ENCODE measurements at places on chromosomes 1 and 21.

DNA sequence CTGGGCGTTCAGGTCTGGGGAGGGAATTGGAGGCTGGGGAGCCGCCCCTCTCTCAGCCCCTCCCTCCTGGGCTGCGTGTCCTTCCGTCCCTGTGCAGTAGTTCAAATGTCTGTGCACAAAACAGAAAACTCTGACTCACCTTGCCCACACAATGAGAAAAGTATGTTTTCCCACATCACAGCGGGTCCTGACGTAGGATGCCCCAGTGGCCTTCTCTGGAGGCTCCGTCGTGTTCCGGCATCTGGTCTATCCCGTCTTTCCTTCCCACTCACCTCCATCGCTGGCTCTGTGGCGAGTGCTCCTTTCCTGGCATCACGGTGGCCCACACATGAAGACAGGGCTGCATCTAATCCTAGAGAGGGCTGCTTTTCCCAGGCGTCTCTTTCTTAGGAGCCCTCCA lies 224.0 kb downstream of the KAZN start:
- DNase-seq = no peak

- no peak for DNase-seq
Measured at GRCh38 chr1:218305472-218306064, 20.5 kb downstream of the RRP15 start.

DNA sequence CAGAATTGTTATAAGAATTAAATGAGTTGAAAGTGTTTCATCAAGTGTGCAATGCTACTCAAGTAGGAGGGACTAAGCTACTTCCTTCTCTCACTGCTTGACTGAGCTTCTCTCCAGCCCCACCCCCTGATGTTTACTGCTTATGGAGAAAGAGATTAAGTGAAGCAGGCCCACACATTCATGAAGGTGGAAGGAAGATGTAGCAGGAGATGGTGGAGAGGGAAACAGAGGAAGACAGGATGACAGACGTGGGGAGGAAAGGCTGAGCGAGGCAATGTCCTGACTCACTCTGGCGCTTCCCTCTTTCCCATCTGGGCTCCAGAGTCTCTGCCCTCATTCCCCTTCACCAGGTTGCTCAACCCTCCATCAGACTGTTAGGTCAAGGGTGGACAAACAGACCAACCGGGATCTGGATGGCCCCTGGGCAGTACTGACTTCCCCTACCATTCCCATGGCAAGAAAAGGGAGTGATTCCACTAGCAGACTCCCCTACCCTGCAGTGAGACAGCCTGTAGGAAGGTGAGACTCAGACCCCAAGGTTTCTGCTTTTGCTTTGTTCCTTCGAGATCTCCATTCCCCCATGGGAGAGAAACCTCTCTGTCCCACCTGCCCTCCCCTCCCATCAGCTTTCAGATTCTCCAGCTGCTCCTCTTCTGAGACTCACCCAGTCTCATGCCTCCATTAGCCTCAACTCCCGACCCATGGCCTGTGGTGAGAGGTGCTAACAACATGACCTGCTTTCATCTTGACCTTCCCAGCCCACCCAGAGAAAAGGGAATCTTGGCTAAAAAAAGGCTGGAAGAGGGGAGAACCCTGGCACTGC lies 3.1 kb upstream of the ARHGEF2 start:
- peak; percentile 76 for DNase-seq

- peak; percentile 55 for DNase-seq
Measured at GRCh38 chr1:179709841-179710329, 33.2 kb upstream of the FAM163A start.

DNA sequence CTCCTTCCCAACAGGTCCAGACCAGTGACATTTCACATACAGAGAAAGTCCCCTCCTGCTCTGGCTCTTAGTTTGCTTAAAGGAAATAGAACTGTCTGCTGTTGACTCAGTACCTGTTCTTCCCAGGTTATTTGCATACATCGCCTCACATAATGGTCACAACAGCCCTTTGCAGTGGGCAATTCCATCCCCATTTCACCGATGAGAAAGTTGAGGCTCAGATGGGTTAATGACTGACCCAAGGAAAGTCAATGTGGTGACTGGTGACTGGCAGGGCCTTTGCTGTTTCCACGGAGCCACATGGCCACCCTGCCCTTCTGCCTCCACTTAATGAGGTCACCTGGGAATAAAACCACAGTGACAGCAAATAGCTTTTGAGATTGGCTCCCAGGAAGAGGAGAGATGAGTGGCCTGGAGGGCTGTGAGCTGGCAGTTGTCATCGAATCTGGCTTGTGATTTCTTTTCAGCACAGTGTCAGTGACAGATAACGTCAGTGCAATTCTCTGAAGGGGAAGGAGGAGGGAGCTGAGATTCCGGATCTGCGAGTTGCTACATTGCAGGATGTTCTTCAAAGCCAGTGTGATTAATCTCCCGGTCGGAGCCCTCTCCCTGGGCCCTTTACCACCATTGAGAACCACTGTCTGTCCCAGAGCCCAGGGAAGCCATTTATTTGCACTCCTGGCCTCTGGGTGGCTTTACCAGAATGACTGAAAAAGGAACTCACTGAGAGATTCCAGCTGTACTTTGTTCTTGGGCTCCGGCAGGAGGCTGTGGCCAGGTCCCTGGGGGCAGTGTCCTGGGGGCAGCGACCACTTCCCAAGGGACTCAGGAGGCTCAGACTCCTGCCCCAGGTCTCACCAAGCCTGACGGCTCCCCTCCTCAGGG lies 117.2 kb downstream of the CNIH3 start:
- no peak for DNase-seq

DNA sequence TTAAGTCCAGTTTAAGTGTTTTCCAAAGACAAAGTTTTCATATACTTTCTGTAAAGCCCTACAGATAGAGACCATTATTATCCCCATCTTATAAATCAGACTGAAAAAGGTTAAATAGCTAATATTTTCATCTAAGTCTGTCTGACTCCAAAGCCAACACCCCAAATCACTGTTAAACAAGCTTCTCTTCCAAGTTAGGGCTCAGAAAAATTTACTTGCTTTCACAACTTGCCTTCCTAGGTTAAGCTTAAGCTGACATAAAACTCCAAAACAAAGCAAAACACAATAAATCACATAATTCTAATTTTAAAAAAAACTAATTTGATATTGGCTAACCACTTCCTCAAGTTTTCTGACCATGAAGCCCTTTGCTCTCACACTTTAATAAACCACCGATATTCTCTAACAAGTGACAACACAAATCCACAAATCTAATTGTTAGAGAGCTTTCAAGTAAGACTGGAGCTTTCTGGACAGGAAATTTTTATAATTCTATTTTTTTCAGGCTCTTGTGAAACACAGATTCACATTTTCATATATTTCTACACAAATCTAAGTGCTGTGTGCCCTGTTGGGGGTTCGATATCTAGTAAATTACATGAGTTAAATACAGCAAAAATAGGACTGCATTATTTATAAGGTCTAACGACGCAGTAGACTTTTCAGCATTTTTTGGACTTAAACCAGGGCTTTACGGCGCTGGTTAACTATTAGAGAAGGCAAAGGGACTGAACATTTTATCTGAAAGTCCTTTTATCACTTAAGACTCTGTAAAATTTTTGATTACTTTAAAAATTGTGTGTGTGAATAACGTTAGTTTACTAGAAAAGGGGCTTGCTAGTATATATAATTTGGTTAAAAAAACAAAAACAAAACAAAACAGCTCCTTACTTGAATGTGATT lies 2.1 kb downstream of the GNG12 start:
- no peak for DNase-seq

- DNase-seq = no peak
Measured at GRCh38 chr21:26115305-26115704, 55.3 kb downstream of the APP start.

DNA sequence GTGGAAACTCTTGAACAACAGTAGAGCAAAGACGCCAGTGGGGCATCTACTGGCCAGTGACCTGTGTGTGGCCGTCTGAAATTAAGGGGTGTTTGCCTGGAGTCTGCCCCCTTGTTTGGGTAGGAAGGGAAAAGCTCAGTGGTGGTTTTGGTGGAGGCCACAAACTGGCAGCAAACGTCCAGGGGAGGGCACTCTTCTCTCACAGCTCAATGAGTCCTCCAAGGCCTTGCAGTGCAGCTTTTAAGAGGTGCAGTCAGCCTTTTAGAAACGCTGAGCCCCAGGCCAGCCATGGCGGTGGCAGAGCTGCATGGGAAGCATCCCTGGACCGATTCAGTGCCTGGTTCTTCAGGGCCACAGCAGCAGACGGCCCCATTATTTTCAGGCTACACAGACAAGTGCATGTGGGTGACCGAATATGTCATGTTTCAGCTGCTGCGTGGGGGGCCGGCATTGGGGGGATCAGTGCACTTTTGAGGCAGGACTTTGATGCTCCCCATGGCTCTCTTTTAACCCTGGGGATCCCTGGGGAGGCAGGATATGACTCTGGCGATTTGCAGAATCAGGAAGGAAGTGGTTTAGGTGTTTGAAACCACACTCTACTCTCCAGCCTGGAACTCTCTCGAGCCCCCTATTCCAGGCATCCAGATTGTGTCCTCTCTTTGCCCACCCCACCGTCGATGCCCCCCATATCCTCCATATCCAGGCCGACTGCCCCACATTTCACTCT lies 414.0 kb downstream of the PRDM2 start:
- no peak for DNase-seq

DNA sequence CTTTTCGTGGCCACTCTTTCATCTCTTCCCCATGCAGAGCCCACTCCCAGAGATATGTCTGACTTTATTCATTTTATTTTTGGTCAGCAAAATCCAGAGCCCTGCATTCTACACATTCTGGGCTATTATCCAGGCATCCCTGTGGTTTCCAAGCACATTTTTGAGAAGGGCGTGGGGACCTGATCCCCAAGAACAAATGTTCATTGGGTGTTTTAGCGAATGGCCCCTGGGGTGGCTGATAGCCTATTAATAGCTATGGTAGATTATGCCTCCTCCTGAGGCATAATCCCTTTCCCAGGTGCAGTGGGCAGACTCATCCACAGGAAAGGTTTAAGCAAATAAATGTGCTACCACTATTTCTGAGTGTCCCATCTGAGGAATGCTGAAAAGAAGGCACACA lies 511.8 kb upstream of the USP24 start:
- no peak for DNase-seq

DNA sequence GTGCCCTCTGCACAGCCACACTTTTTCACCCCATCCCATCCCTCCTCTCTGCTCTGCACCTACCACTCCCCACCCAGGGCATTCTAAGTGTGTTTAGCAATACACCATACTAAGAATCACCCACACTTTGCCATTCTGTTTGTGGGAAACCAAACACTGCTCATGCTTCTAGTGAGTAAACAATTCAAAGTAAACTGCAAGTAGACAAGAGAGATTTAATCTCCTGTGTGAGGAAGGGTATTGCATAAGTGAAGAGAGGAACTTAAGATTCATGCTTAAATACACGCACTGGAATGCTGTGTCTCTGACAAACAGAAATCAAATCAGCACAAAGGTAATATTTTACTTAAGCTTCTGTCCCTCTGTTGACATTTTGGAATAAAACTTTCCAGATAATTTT lies 4.8 kb upstream of the EDARADD start:
- DNase-seq = no peak

GRCh38 chr1:155893389-155894142 lies 17.6 kb downstream of the RIT1 start:
- peak; percentile 13 for DNase-seq

- DNase-seq = no peak
Measured at GRCh38 chr1:114756009-114756892, 1.5 kb downstream of the CSDE1 start.

- DNase-seq = no peak
Measured at GRCh38 chr1:186670297-186671135, 9.7 kb downstream of the PTGS2 start.

DNA sequence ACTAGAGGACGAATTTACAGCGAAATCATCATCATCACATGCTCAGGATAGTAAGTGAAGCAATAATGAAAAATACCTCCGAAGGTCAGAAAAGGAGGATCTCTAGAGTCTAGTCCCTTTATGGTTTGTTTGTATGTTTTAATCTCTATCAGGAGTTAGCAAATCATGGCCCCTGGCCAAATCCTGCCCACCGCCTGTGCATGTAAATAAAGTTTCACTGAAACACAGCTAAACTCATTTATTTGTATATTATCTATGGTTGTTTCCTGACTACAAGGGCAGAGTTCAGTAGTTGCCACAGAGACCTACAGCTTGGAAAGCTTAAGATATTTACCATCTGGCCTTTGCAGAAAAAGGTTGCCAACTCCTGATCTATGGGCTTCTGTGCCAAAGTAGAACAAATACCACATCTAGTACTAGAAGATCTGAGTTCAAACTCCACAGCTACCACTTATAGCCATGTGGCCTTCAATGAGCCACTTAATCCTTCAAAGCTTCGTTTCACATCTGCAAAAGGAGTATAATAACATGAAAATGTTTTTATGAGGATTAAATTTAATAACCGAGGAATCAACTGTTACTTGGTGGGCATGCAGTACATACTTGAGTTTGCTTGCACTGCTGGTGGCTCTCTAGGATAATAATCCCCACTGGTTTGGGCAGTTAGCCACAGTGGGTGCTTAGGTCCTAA lies 94.0 kb upstream of the KIF26B start:
- no peak for DNase-seq

DNA sequence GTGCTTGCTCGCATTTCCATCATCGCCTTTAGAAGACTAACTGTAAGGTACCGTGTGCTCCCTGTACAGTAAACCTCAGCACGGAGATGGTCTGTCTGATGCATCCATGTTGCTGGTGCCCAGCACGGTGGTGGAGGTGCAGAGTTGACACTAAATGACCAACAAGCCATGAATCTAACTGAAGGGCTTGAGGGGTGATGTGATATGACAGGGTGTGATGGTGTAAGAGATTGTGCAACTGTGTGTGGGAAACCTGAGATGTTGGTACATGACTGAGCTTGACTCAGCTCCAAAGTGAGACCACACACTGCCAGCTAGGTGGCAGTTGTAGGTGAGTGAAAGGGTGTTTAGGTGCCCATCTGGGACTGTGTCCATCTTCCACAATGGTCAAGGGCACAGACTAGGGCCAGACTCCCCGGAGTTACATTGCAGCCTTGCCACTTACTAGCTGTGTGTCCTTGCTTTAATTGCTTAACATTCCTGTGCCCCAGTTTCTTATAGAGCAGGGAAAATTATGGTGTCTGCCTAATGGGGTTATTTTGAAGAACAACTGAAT lies 21.4 kb downstream of the SLC2A1 start:
- DNase-seq = no peak

- no peak for DNase-seq
Measured at GRCh38 chr21:43619856-43620255, 39.4 kb downstream of the HSF2BP start.
